ENCODE measurements at places on chromosomes 7 and 10.
A peak's percentile ranks its signal among the peaks of the same experiment; 100 is the strongest.

DNA sequence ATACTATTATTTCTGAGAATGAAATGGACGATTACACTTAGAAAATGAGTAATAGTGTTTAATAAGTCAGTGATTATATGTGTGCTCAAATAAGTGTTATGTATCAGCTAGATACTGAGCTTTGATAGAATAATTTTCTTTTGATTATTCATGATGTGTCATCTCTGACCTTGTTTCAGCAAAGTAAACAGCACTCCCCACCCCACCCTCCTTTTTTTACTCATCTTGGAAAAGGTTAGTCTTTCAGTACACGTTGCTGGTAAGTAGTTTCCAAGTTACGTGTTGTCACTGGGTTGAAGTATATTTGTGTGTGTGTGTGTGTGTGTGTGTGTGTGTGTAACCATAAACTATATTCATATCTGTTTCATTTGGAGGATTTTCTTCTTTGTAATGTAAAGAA, 84.1 kb downstream of the GNAI1 start:
- DNase-seq, result no peak

GRCh38 chr10:104403636-104404035, 50.0 kb downstream of the CFAP58 start:
- DNase-seq, result no peak

DNA sequence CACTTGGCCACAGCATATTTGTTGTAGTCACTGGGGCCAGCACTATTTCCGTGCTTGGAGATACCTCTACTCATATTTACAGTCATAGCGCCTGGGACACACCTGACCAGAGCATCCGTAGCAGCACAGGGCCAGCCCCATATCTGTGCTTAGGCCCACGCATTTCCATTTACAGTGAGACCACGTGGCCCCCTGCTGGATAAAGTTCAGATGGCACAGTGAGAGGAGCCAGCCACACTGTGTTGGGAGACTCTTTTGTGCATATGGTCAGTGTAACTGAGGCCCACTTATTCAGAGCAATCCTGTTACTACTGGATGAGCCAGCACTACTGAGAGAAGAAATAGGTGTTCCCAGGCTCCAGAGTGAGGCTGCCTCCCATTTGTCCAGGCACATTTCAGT, 455.3 kb downstream of the REEP3 start:
- DNase-seq, result peak; percentile 71

DNA sequence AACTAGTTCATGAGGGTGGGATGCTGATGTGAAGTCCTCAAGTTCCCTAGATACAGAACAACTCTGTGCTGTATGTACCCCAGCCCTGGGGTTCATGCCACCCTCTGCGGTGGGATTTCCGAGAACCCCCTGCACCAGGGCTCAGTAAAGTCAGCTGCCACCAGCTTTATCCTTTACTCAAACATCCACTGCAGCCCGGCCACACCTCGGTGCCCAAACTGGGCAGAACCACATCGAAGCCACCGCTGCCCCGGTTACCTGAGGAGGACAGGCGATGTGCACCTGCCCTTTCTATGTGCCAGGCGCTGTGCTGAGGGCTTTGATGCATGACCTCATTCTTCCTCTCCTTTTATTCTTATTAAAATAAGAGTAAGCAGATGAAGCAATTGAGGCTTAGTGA, 9.9 kb upstream of the CALML5 start:
- no peak for DNase-seq

DNA sequence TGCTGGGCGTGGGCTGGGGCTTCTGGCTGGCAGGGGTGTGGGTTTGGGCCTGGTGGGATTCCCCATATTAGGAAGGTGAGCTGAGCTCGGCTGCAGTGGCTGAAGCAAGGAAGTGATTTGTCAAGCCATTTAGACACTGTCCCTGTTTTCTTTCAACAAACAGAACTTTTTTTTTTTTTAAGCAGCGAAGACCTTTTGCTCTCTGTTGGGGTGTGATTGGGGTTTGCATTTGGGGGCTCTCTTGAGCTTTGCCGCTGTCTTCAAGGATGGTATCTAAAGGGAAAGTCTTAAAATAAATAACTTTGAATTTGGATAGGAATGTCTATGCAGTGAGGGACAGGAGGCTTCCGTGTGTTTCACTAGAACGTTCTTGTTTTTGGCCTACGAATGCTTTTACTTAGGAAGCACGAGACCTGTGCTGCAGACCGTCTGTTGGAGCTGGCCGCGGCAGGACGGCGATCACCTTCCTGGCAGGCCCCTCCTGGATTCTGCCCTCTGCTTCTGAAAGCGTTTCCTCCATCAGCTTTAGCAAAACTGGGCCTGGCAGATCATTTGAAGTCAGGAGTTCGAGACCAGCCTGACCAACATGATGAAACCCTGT, 43.9 kb downstream of the FOXK1 start:
- DNase-seq, result no peak

- DNase-seq, result no peak
These were observed 129.9 kb downstream of the INHBA start for GRCh38 chr7:41573015-41573414.

DNA sequence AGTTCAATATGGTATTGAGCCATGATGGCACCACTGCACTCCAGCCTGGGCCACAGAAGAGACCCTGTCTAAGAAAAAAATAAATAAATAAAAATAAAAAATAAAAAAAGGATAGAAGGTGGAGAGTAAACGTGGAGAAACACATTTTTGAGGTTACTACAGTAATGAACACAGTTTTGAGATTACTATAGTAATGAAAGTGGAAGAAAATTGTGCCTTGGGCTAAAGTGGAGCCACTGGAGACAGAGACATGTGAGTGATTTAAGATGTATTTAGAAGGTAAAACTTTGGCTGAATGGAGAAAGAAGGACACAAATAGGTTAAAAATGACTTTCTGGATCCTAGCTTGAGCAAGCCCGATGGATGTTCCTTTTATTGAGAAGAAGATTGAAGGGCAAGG, 76.8 kb downstream of the HGF start:
- DNase-seq, result no peak

- DNase-seq, result no peak
These were observed 117.4 kb downstream of the VIPR2 start for GRCh38 chr7:159027056-159027788.

GRCh38 chr7:96414931-96415292, 93.0 kb upstream of the SLC25A13 start:
- DNase-seq, result peak; percentile 77

DNA sequence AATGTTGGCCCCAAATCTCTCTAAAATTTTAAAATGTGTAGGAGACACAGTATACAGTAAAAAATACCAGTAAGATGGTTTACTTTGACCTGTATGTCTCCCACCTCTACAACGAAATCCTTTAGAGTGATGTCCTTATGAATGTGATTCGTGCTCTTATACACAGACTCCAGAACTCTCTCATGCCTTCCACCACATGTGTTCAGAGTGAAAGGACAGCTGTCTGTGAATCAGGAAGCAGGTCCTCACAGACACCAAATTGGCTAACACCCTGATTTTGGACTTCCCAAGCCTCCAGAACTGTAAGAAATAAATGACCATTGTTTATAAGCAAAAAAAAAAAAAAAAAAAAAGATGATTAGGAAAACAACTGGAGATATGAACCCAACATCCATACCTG, 35.2 kb downstream of the RNF133 start:
- no peak for DNase-seq

DNA sequence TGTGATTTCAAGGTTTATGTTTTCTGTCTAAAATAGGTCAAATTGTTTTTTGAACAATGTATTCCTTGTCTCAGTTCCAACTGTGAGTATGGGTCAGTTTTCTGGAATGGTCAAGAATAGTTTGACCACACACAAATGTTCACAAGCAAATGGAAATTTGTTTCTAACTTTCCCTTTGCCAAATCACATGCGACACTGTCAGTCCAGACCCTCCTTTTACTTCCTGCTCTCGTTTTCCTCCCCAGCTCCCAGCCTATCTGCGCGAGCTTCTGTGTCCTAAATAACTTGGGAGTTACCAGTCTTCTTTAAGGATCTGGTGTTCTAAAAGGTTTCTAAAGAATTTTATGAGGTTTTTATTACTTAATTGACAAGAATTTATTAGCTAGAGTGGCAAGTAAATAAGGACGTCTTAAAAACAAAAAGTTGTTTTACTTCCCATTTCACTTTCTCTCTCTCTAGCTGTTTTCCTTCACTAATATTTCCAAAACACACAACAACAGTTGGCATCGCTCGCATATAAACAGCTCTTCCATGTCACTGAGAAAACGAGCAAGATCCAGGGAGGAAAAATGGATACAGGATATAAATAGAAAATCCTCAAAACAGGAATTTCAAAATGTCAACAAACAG, 266.1 kb upstream of the KLF6 start:
- no peak for DNase-seq

- no peak for DNase-seq
These were observed 199.7 kb downstream of the ANK3 start for GRCh38 chr10:60189861-60190475.

- DNase-seq, result no peak
These were observed 59.7 kb downstream of the DNAJB6 start for GRCh38 chr7:157396316-157397035.

- no peak for DNase-seq
These were observed 29.8 kb downstream of the RSU1 start for GRCh38 chr10:16787361-16787791.

DNA sequence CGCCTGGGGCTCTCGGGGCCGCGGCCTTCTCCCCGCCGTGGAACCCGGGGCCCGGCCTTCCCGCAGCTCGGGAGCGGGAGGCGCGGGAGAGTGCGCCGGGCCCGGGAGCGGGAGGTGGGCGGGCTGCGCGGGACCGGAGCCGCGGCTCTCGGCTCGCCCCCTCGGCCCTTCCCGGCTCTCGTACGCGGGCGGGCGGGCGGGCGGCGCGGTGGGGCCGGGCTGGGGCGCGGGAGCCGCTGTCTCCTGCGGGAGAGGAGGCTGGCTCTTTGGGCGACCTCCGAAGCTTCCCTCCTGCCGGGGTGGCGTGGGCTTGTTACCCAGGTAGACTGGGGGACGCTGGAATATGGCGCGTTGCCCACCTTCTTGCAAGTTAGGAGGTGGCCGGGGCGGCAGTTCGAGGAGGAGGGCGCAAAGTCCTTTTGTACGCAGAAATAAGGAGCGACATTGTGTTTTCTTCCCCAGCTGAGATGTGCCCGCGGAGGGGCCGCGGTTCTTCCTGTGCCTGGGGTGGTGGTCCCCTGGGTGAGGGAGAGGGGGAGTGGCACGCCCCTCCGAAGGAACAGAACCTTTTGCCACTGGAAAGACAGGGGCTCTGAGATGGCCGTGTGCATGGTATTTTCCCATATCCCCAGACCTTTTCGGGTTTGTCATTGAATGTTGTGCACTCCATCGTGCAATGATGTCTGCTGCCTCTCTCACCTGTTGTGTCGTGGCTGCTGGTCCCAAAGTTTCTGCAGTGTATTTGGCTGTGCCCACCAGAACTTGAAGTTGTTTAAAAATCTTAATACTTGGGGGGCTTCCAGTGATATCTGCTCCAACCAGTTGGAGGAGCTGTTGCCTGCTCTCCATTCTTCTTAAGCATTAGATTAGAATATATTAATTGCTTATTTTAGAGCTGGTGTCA, 844 bp downstream of the NRF1 start:
- peak; percentile 69 for DNase-seq

DNA sequence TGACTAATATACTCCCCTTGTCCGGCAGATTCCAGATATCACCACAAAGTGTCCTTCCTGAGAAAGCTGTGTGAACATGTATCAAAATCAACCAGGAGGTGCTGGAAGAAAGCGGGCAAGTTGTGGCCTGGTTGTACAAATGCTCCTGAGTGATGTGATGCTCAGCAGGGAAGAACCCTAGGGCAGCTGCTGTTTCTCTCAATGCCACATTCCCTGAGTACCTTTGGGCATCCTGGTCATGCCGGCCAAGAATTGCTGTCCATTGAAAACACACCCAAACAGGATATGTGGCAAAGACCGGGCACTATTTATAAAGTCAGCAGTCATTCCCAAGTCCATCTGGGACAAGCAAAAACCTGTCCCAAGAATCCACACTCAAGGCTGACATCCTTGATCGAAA, 7.8 kb upstream of the ADCY1 start:
- DNase-seq, result no peak
